ENCODE measurements at places on chromosomes 7 and 10.

DNA sequence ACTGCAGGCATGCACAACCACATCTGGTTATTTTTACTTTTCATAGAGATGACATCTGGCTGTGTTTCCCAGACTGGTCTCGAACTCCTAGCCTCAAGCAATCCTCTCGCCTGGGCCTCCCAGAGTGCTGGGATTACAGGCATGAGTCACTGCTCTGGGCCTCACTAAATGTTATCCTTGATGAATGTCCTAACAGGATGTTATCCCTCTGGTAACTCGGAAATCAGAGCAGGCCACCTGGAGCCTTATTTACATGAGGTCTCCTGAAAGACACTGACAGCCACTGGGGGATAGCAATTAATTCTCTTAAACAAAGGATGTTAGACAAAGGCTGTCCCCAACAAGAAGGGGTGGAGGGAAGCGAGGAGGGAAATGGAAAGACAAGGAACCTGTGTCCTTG, 4.5 kb upstream of the ZNF438 start:
- no peak for DNase-seq

- peak; percentile 75 for DNase-seq
Observed at GRCh38 chr7:113159746-113160339, 41.5 kb upstream of the SMIM30 start.

GRCh38 chr10:1544929-1545328, 192.4 kb downstream of the ADARB2 start:
- no peak for DNase-seq

- no peak for DNase-seq
Observed at GRCh38 chr7:145915679-145916078, 200.9 kb upstream of the CNTNAP2 start.

GRCh38 chr10:45443101-45444009, 69.3 kb downstream of the ALOX5 start:
- DNase-seq, result no peak

- no peak for DNase-seq
Observed at GRCh38 chr10:114250716-114251115, 11.7 kb downstream of the VWA2 start.

GRCh38 chr10:29535012-29535777, 99.6 kb downstream of the SVIL start:
- DNase-seq, result peak; percentile 42

GRCh38 chr7:101465576-101466196, 103.0 kb downstream of the COL26A1 start:
- DNase-seq, result no peak

- no peak for DNase-seq
Observed at GRCh38 chr10:66888237-66888636, 37.6 kb upstream of the LRRTM3 start.

DNA sequence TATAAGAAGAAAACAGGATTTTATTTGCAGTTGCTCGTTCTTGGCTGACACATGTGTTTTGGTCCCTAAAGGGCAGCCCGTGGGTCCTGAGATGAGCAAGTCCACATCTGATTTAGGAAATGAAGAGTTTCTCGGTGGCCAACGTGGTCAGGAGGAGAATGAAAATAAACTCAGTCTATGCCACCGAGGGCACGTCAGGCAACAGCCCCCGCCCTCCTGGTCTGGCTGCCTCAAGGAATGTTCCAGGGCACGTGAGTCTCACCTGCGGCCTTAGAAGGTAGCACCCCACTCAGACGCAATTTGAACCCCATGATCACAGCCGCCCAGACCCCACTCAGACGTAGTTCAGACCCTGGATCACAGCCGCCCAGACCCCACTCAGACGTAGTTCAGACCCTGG, 197.2 kb downstream of the ADARB2 start:
- DNase-seq, result no peak

GRCh38 chr7:130473289-130473688, 18.6 kb upstream of the MEST start:
- DNase-seq, result no peak

DNA sequence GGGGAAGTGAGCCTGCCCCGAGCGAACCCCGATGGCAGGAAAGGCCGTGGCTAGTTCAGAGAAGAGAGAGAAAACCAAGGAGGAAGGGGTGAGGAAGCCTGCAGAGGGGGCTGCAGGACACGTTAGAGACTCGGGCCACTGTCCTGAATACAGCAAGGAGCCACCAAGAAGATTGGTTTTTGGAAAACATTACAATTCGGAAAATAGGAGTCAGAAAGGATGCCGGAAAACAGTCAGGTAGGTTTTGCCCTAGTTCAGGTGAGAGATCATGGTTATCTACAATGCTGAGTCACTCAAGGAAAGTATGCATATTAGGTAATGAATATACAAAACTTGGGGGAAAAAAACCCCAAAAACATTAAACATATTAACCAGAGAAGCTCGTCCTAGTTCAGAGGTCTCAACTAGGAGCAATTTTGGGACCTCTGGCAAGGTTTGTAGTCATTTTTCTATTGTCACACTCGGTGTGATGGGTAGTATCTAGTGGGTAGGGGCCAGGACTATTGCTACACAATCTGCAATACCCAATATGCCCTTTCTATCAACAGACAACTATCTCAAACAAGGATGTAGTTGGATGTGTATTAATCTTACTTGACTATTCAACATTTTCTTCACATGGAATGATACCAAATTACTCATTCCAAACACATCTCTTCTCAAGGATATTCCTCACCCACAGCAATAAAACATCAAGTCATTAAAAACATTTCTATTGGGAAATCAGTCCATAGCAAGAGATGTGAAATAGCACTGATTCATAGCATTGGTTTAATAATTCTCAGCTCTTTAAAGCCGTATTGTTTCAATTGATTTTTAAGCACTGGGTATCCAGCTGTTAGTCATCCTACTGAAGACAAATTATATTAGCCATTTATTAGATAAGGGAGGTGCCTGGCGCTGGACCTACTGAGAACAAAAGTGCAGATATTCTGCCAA, 74.4 kb upstream of the RSU1 start:
- peak; percentile 81 for DNase-seq

DNA sequence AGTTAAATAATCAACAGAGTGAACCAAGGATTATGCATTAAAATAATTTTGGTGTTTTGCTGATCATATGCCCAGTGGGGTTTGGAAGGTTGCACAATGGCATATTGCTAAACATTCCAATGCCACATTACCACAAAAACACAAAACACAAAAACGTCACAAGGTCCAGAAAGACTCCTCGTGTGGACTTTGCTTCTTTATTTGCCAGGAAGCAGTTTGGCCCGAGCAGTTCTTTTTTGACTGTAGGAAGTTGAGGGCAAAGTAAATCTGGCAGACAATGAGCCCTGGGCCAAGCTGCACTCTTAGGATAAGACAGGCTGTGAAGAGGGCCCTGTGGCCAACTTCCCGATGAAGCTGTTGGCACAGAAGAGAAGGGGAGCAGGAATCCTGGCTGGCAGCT, 39.2 kb upstream of the SLC35B4 start:
- DNase-seq, result no peak

GRCh38 chr7:92808006-92808405, 28.4 kb downstream of the CDK6 start:
- no peak for DNase-seq

DNA sequence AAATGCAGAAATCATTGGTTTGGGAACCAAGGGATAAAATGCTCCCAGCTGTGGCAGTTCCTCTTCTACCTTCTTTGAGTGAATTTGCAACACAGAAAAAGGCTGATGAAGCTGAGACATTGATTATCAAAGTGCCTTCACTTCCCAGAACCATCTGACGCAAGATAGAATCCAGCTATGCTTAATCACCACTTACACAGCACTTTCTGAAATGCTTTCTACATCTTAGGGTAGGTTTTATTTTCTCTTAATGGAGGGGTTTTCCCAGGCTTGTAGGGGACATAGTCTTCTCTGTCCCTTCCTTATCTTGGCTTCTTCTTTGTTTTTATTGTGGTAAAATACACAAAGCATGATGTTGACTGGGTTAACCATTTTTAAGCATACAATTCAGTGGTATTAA, 332.6 kb upstream of the ZNF32 start:
- no peak for DNase-seq

DNA sequence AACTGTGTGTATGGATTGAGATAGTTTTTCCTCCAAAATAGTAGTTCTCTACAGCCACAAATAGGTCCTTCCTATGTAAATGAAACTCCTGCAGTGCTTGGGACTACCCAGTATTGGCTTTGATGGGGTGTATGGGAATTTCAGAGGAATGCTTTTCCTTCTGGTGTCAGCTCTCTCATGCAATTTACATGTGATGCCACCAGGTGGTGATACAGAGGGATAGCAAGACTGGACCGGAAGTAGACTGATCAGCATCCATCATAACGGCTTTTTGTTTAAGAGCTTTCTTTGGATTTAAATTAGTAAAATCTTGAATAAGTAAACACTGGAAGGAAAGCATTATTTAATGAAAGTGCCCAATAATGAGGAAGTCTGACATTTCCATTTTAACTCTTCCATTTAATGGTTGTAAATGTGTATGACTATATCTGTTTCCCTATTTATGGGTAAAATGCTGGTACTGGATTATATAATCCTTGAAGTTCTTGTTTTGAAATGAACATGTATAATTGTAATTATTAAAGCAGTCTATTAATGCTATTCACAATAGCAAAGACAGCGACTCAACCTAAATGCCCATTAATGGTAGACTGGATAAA, 22.7 kb downstream of the DYNC1I1 start:
- peak; percentile 70 for DNase-seq

DNA sequence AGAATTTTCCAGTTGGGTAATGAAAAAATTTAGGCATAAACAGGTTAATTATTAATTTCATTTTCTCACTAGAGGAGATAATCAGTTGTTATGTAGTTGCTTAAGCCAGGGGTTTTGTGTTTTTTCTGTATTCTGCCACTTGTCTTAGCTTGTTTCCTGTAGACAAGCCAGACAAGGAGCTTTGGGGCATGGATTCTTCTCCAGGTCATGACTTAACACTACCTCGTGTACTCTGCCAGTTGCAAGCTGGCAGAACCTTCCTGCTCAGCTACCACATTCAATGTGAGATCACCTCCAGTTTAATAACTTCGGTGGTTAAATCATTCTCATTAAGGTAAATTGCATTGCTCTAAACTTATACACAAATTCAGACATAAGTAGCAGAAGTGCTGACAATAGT, 1.8 kb downstream of the CCM2 start:
- no peak for DNase-seq

DNA sequence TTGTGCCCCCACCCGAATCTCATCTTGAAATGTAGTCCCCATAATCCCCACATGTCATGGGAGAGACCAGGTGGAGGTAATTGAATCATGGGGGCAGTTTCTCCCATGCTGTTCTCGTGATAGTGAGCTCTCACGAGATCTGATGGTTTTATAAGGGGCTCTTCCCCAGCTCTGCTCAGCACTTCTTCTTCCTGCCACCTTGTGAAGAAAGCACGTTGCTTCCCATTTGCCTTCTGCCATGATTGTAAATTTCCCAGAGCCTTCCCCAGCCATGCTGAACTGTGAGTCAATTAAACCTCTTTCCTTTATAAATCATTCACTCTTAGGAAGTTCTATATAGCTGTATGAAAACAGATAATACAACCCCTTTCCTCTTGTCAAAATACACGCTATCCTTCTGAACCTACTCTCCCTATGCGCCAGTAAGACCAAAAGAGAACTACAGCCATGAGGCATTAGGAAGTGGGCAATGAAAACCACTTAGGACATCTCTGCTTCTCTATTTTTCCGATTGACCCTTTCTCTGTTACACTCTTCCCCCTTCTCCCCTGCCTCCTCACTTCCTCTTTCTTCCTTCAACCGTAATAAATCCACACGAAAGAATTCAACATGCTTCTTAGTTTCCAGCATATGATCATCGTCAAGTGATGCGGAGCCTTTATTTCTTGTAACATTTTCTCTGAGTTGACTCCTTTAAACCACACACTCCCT, 101.2 kb upstream of the WDR11 start:
- DNase-seq, result no peak

All from K562 (cell line).